ENCODE measurements at places on chromosomes 13 and 19.
A peak's percentile ranks its signal among the peaks of the same experiment; 100 is the strongest.

DNA sequence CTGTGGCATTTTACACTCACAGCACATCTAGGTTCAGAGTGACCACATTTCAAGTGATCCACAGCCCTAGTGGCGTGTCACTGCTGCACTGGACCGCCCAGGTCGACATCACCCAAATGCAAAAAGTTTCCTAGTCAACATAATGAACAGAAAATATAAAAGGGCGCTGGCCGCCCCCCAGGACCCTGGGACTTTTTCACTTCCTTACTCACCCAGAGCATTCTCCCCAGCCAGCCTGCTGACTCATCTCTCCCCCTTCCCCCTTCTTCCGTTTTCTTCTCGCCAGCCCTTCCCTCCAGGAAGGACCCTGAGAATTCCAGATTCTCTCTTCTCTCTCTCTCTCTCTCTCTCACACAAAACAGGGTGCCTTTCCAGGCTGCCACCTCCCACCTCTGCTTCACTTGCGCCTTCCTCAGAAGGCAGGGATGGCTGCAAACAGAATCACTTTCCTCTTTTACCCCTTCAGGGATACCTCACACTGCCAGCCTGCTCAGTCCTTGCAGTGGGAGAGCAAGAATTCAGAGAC, 21.0 kb upstream of the GRWD1 start:
- DNase-seq = no peak

- no peak for DNase-seq
Observed at GRCh38 chr19:14325863-14326262, 55.4 kb upstream of the ADGRE5 start.

- no peak for DNase-seq
Observed at GRCh38 chr13:86409466-86410241, 610.4 kb upstream of the SLITRK6 start.

GRCh38 chr13:33184112-33184490, 101.5 kb downstream of the STARD13 start:
- no peak for DNase-seq

- peak; percentile 70 for DNase-seq
Observed at GRCh38 chr19:11089254-11090013, at the start of gene LDLR. LDLR (plus strand) TSS chr19:11089463; CDS start chr19:11089549, 86 bp downstream.

DNA sequence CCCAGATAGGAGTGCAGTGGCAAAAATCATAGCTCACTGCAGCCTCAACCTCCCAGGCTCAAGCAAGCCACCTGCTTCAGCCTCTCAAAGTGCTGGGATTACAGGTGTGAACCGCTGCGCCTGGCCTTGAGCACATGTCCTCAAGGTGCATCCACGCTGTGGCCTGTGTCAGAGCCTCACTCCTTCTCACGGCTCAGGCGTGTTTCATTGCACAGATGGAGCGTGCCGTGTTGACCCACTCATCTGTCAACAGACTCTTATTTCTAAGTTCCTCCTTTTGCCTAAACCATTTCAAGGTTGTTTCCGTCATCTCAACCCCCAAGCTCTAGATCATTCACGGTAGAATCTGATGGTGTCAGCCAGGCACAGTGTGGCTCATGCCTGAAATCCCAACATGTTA, 28.2 kb downstream of the ATP8B3 start:
- DNase-seq = no peak

All from stimulated activated naive B cell treated with anti-CD40 and anti-IgM and Interleukin-4, amounts not matched to agents 10 μg/mL and 1 μg/mL and 100 μg/mL, for 72 hours (primary cell).